T-helper 22 cell (primary cell): ENCODE measurements at places on chromosomes 7 and 10.

GRCh38 chr10:26706206-26706605, 8.7 kb downstream of the PDSS1 start:
- no peak for DNase-seq

GRCh38 chr10:5683065-5683464, 1.6 kb upstream of the TASOR2 start:
- DNase-seq, result no peak

GRCh38 chr10:103120977-103121735, 71.9 kb downstream of the NT5C2 start:
- no peak for DNase-seq

DNA sequence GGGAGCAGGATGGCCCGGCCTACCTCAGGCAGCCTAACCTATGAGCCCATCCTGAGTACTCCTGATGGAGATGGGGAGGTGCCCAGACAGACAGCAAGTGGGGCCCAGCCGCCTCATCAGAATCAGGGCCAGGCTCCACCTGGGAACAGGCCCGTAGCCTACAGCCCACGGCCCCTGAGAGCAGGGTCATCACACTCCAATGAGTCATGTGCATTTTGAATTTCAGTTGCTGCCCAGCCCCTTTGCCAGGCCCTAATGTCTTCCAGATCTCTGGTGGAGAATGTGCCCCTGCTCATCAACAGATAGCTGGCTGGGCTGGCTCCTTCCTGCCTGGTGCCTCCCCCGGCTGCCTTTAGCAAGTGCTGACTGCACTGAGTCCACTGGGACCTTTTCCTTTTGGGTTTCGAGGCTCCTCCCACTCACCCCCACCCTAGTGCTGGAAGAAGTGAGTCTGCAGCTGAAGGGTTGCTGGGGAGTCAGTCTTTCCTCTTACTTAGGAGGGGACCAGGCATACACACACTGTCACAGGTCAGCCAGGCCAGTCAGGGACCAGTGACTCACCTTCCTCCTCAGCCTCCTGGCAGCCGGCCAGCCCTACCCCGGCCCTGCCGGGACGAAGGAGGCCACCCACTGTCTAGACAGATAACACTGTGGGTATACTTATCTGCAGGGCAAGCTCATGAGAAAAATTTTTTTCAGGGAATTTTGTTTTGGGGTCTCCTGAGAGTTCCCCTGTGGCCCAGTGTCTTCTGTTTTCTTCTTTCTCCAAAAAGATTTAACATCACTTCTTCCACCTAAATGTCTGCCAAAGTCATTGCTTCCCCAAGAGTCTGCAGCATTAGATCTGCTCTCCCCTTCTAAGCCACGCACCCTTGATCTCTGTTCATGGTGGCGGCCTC, 9.1 kb upstream of the ASIC3 start:
- DNase-seq, result peak; percentile 24

DNA sequence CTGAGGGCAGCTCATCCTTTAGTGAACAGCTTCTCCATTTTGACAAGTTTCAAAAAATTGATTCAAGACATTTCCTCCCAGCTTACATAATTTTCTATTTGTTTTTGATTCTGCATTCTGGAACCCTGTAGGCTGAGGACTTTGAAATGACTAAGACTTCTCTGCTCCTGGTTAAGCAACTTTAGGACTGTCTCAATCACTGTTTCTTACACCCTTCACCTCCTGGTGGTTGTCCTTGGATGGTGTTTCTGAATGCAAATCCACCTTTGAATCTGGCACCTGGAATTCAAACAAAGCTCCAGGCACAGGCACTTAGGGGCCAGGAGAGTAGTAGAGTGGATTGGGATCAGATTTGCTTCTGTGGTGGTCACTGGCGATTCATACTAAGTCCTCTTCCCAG, 595.5 kb downstream of the LRMDA start:
- DNase-seq, result no peak

GRCh38 chr10:59880971-59881510, 25.3 kb downstream of the CCDC6 start:
- DNase-seq, result no peak

GRCh38 chr10:72561745-72562166, 64.1 kb downstream of the MICU1 start:
- no peak for DNase-seq

- DNase-seq, result no peak
Observed at GRCh38 chr7:139423091-139423490, 60.4 kb downstream of the KLRG2 start.

- peak; percentile 76 for DNase-seq
Observed at GRCh38 chr7:131231381-131232220, 96.1 kb upstream of the MKLN1 start.

GRCh38 chr10:77333610-77334340, 303.8 kb downstream of the KCNMA1 start:
- DNase-seq, result no peak

GRCh38 chr10:116270771-116271592, 2.0 kb downstream of the GFRA1 start:
- no peak for DNase-seq

GRCh38 chr10:42941790-42942189, 135.1 kb upstream of the RET start:
- no peak for DNase-seq

GRCh38 chr7:69213878-69214277, 384.4 kb upstream of the AUTS2 start:
- no peak for DNase-seq

- DNase-seq, result no peak
Observed at GRCh38 chr7:141700848-141701371, 1.1 kb downstream of the DENND11 start.

DNA sequence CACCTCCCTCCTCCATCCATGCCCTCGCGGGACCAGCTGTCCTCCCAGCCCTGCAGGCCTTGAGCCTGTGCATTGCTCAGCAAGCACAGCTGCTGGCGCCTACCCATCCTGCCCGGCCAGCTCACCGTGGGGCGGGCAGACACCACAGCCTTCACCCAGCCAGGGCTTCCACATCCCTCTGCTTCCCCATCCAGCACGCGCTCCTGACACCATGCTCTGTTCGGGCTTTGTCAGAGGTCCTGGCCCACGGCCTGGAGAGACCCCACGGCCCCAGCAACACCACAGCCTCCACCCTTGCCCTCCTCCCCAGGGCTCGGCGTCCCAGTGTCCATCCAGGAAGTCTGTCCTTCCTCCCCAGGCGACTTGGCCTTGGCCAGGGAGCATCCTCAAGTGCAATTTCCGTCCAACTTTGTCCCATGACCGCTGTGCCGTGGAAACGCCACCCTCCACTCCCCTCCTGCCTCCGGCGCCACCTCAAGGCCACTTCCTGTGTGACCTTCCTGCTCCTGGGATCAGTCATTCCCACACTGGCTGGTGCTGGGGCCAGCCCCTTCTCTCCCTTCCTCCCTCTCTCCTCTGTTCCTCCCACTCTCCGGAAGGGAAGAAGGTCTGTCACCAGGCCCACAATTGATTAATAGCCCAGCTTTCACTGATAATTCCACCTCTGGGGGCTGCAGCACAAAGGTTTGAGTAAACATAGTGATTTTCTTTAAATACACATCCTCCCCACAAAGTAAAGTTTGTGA, 71.5 kb upstream of the SMNDC1 start:
- no peak for DNase-seq

DNA sequence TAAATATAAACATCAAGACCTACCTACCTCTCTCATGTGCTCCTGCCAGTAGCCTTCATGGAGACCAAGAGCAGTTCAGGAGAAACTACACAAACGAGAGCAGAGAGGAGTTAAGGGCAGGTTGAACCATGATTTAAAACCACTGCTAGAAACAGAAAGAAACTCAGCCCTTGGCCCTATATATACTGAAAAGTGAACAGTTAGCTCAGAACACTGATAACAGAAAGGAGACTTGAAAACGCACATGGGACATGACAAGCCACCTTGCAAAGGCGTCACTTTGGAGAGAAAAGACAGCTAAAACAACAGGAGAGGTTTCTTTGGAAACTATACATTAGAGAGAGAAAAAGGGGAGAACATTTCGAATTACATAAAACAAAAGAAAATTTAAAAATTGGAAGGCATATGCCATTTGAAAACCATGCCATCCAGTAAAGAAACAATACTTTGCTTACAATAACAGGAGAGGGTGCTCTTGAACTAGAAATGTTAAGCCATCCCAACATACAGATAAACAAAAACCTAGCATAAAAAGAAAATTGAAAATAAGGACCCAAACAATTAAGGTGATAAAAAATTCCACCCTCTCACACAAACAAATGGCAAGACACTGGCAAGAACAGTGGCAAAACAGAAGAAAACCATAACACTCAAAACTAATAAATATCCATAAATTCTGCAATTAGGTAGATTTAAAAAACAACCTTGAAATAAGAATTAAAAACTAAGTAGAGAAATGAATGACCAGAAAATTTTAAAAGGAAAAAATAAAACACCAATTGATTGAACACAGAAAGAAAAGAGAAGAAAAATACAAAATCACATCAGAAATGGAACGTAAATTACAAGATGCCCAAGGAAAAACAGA, 232.7 kb downstream of the IMMP2L start:
- DNase-seq, result no peak

DNA sequence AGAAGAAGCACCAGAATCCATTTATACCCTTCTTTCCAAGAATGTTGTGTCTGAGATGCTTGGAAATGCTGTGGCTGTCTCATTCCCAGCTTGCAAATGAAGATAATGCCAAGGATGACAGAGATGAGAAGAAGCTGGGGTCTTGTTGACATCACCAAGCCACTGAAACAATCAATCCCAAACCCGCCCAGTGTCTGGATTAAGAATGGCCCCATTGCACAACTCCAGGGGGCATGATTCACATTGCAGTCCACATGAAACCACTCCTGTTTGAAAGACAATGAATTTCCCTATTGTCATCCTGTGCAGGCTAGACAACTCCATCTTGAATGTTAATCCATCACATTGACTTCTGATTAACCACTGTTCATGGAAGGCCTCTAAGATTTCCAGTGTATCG, 28.6 kb downstream of the SORBS1 start:
- no peak for DNase-seq

GRCh38 chr10:2111965-2112364, 374.6 kb upstream of the ADARB2 start:
- no peak for DNase-seq

DNA sequence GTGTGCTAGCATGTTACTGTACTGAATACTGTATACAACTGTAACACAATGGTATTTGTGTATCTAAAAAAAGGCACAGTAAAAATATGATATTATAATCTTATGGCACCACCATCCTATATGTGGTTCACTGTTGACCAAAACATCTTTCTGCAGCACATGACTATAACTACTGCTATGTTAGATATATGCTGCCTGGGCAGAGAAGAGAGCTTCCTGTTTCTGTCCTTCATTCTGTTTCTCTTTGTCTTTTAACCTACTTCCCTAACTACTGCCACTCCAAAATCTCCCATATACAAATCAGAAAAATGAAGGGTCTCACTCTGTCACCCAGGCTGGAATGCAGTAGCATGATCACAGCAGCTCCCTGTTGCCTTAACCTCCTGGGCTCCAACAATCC, 8.8 kb upstream of the FGL2 start:
- DNase-seq, result no peak

DNA sequence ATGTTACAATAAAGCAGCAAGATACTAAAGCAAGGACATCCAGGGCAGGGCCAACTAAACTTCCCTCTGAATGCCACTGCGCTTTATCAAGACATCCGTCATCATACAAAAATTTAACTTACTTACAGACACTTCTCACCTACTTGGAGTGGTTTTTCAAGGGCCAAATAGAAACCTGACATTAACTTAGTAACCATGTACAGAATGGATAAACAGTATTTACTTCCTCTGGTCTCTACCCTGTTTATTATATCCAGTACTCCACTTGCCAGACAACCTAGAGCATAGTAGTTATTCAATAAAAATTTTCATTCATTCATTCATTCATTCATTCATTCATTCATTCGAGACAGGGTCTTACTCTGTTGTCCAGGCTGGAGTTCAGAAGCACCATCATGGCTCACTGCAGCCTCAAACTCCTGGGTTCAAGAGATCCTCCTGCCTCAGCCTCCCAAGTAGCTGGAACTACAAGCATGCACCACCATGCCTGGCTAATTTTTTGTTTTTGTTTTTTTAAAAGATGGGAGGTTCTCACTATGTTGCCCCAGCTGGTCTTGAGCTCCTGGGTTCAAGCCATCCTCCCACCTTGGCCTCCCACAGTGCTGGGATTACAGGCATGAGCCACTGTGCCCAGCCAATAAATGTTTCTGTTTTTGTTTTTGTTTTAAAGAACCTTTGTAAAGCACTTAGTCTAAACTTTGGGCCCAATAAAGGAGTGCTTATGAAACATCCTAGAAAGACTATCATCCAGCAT, 19.0 kb downstream of the SMURF1 start:
- no peak for DNase-seq

DNA sequence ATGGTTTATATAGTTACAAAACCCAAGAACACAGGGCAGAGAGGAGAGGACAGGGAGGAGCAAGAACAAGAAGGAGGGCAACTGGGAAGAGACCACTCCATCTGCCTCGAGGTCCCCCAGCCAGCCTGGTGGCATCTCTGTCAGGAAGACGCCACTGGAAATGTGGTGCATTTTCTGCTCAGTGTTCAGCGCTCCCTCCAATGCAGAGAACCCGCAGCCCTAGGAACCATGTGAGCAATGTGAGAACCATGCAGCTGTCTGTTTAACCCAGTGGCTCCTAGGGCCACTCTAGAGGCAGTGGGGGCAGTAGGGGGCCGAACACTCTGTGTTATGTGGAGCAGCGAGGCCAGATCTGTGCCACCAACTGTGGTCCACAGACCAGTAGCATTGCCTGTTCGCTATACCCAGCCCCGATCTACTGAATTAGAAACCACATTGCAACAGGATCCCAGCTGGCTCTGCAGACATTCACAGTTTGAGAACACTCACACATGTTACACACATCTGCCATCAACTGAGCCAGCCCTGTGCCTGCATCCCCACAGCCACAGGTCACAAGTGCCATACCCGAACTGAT, 110.2 kb downstream of the CPXM2 start:
- no peak for DNase-seq

GRCh38 chr10:23994459-23995046, 214.4 kb upstream of the KIAA1217 start:
- no peak for DNase-seq

GRCh38 chr7:112103246-112103645, 103.0 kb downstream of the DOCK4 start:
- no peak for DNase-seq

GRCh38 chr10:77716458-77717317, 79.1 kb upstream of the KCNMA1 start:
- DNase-seq, result no peak

GRCh38 chr10:110275128-110275729, 29.5 kb downstream of the SMNDC1 start:
- no peak for DNase-seq

- no peak for DNase-seq
Observed at GRCh38 chr7:906776-907157, 30.4 kb downstream of the GET4 start.

GRCh38 chr10:117552156-117552631, 9.6 kb downstream of the EMX2 start:
- DNase-seq, result no peak

- no peak for DNase-seq
Observed at GRCh38 chr10:28902215-28902614, 224.9 kb downstream of the BAMBI start.

GRCh38 chr10:15494850-15495506, 123.9 kb upstream of the FAM171A1 start:
- DNase-seq, result no peak
